ENCODE measurements at places on chromosomes 11 and 22.

DNA sequence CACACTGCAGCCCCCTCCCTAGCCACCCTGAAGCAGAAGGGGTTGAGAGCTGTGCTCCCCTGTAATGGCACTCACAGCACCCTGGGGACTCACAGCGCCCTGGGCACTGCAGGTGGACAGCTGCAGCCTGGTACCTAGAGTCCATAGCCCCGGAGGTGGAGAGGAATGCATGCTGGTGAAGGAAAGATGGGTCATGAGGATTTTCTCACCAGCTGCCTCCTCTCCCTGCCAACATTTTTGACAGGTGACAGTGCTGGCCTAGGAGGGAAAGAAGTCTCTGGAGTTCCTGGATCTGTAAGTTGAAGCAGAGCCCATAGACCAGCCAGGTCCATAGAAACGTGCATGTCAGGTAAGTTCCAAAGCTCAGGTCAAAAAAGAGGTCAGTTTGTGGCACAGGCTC is 330.5 kb downstream of the TENM4 start:
- H3K27me3 ChIP-seq: no peaks in the 10 kb centered on the region
- no peak overlapping the region for H3K4me3 ChIP-seq
- H3K4me1 ChIP-seq: no peaks in the 10 kb centered on the region
- no peak for DNase-seq

DNA sequence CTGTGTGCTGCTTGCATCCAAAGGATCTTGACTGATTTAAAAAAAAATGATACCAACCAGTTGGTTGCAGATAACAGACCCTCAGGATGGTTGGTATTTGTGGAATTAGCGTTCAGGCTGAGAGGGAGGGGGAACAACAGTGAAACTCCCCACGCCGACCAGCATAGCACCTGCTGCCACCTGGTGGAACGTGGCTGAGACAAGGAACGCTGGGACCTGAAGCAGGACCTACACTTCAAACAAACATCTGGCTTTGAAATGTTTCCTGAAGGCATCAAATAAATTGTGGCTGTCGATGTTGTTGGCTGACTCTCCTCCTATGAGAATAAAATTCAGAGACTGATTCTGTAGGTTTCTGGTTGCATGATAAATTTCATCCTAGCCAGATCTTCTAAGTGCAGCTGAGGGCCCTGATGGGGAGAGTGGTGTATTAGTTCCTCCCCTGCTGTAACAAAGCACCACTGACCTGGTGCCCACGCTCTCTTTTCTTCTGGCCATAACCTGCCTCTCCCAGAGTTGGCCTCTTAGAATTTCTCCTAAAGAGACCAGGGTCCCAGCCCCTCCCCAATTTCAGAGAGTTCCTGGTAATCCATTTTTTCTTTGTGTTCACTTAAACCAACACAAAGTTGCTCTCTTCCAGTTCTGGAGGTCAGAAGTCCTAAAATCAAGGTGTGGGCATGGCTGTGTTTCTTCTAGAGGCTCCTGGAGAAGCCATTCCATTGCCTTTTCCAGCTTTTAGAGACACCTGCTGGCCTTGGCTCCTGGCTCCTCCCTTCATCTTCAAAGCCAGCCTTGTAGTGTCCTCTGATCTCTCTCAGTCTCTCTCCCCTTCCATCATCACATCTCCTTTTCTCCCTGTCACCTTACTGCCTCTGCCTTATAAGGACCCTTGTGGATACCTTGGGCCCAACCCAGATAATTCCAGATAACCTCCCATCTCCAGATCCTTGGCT is 17.3 kb downstream of the APOL2 start:
- DNase-seq: no peak
- no peak overlapping the region for H3K27ac ChIP-seq
- H3K27me3 ChIP-seq: no peaks in the 10 kb centered on the region
- peaks cover 3% of the 10 kb centered on the region for H3K4me1 ChIP-seq
- no peak overlapping the region for H3K4me3 ChIP-seq
- peaks cover 16% of the 10 kb centered on the region for H3K36me3 ChIP-seq

DNA sequence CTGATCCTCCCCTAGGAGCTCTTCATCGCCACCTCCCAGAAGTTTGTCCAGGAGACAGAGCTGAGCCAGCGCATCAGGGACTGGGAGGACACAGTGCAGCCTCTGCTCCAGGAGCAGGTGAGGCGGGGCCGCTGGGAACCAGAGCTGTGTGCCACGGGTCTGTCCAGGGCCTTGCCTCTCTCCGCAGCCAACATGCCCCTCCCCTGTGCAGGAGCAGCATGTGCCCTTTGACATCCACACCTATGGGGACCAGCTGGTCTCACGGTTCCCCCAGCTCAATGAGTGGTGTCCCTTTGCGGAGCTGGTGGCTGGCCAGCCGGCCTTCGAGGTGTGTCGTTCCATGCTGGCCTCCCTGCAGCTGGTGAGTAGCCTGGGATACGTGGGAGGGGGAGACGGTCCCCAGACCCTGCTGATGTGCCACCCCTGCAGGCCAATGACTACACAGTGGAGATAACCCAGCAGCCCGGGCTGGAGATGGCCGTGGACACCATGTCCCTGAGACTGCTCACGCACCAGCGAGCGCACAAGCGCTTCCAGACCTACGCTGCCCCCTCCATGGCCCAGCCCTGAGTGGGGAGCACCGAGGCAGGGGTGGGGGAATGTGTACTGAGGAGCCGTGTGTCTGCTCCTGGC is 2.5 kb downstream of the SCO2 start:
- peaks cover 15% of the 10 kb centered on the region for H3K4me1 ChIP-seq
- peaks cover 36% of the 10 kb centered on the region for H3K36me3 ChIP-seq
- no peak for DNase-seq
- no peak overlapping the region for H3K4me3 ChIP-seq
- no peak overlapping the region for H3K27ac ChIP-seq

- no peaks in the 10 kb centered on the region for H3K36me3 ChIP-seq
- no peak for DNase-seq
- H3K27me3 ChIP-seq: no peaks in the 10 kb centered on the region
- no peak overlapping the region for H3K4me3 ChIP-seq
- H3K4me1 ChIP-seq: peaks cover 12% of the 10 kb centered on the region
- H3K27ac ChIP-seq: no peak overlapping the region
These were observed 3.3 kb downstream of the TTLL1 start for GRCh38 chr22:43085658-43086606.

DNA sequence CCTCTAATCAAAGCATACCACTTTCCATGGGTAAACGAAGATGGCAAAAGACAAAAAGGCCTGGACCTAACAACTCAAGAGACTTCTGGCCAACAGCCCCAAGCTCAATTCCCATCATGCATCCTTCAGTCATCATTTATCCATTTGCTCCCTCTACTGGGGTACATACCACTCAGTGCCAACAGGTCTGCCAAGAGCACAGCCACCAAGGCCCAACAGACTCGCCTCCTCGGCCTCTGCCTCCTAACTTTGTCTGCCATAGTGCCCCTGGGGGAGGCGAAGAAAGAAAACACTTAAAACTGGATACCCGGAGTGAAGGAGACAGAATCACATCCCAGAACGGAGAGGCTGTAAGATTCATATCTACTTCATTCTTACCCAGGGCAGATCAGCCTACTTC is 1.1 kb downstream of the HYOU1 start:
- no peaks in the 10 kb centered on the region for H3K4me1 ChIP-seq
- H3K36me3 ChIP-seq: peaks cover 26% of the 10 kb centered on the region
- no peaks in the 10 kb centered on the region for H3K27me3 ChIP-seq
- no peak for DNase-seq
- H3K4me3 ChIP-seq: peak overlapping the region; percentile 88

GRCh38 chr11:3896644-3897043 is 41.2 kb downstream of the STIM1 start:
- no peak overlapping the region for H3K27ac ChIP-seq
- no peaks in the 10 kb centered on the region for H3K27me3 ChIP-seq
- no peaks in the 10 kb centered on the region for H3K4me1 ChIP-seq
- DNase-seq: no peak
- H3K4me3 ChIP-seq: no peak overlapping the region
- H3K36me3 ChIP-seq: no peaks in the 10 kb centered on the region

DNA sequence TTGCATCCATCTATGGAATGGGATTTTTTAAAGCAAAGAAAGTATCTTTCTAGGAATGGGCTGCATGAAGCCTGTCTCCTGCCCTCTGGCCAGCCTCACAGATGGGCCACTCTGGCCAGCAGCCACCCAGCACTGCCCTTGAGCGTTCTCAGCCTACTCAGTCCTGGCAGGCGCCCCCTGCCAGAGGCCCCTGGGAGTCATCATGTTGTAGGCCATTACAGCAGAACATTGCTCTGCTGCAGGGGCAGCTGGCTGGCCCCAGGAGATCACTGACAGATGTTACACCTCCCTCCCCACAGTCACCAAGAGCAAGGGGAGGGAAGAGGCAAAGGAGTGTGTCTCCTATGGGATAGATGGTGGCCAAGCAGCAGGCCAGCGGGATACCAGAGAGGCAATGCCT is 363.7 kb downstream of the NXPE2 start:
- no peaks in the 10 kb centered on the region for H3K4me1 ChIP-seq
- H3K4me3 ChIP-seq: no peak overlapping the region
- H3K36me3 ChIP-seq: no peaks in the 10 kb centered on the region
- H3K27me3 ChIP-seq: no peaks in the 10 kb centered on the region
- no peak overlapping the region for H3K27ac ChIP-seq
- no peak for DNase-seq

GRCh38 chr11:27116684-27117083 is 76.1 kb downstream of the BBOX1 start:
- H3K27ac ChIP-seq: peak overlapping the region; percentile 2
- no peaks in the 10 kb centered on the region for H3K27me3 ChIP-seq
- no peak overlapping the region for H3K4me3 ChIP-seq

DNA sequence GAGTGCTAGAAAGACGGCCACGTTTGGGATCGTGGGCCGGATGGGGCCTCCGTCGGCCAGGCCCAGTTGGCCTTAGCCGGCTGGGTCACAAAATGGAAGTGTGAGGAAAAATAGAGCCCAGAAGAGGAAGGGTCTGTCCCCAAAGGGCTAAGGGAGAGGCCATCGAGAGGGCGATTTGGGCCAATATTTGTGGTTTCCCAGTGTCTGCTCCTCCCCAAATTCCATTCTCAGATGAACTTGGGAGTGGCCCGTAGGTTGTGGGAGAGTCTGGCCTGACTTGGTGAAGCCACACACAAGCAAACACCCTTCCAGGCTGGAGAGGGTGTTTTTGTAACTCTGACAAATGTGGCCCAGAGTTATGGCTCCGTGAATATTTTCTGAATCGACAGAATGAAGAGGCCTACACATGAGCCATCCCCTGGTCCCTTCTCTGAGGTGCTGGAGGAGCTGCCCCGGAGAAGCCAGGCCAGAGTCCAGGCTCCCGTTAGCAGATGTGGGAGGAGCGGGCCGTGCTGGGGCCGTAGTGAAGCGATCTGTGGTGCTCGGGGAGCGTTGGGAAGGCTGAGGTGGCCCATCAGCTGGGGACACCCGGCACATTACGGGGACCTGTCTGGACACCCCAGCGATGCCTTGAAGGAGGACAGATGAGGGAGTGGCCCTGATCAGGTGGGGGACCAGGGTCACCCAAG is 73.5 kb upstream of the PPARA start:
- peaks cover 5% of the 10 kb centered on the region for H3K36me3 ChIP-seq
- H3K4me1 ChIP-seq: peaks cover 5% of the 10 kb centered on the region
- DNase-seq: peak; percentile 75
- H3K4me3 ChIP-seq: peak overlapping the region; percentile 90

- H3K36me3 ChIP-seq: no peaks in the 10 kb centered on the region
- H3K4me3 ChIP-seq: no peak overlapping the region
- H3K27ac ChIP-seq: peak overlapping the region; percentile 55
- H3K27me3 ChIP-seq: peaks cover 9% of the 10 kb centered on the region
These were observed 937 bp upstream of the C1QTNF6 start for GRCh38 chr22:37188901-37189466.

GRCh38 chr11:86108191-86108590 is 39.3 kb upstream of the PICALM start:
- no peaks in the 10 kb centered on the region for H3K4me1 ChIP-seq
- no peak overlapping the region for H3K27ac ChIP-seq
- DNase-seq: no peak
- no peaks in the 10 kb centered on the region for H3K36me3 ChIP-seq
- H3K27me3 ChIP-seq: no peaks in the 10 kb centered on the region

- no peak overlapping the region for H3K27ac ChIP-seq
- peaks cover 10% of the 10 kb centered on the region for H3K4me1 ChIP-seq
- no peaks in the 10 kb centered on the region for H3K36me3 ChIP-seq
- H3K27me3 ChIP-seq: no peaks in the 10 kb centered on the region
- no peak for DNase-seq
These were observed 2.3 kb downstream of the CABP7 start for GRCh38 chr22:29722151-29722550.

GRCh38 chr22:17853073-17853472 is 78.8 kb upstream of the BID start:
- peaks cover 14% of the 10 kb centered on the region for H3K4me1 ChIP-seq
- H3K27me3 ChIP-seq: no peaks in the 10 kb centered on the region
- peak; percentile 81 for DNase-seq
- H3K36me3 ChIP-seq: no peaks in the 10 kb centered on the region
- no peak overlapping the region for H3K4me3 ChIP-seq

DNA sequence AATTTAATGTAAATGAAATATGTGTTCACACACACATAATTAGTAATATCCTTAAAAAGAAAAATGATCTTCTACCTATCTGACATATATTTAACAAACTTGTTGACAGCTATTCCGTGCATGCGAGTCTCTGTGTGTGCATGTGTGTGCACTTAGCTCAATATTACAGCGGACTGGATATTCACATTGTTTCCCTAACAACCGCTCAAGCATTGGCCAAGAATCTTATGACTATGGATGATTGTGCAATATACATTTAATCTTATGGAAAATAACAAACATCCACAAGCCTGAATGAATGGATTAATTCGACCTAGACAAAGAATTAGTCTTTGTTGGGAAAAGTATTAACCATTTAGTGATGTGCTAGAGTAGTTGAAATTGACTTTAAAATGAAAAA is 1078.6 kb downstream of the LRRC4C start:
- no peaks in the 10 kb centered on the region for H3K4me1 ChIP-seq
- H3K36me3 ChIP-seq: no peaks in the 10 kb centered on the region
- H3K27me3 ChIP-seq: no peaks in the 10 kb centered on the region

- H3K4me3 ChIP-seq: no peak overlapping the region
- no peak overlapping the region for H3K27ac ChIP-seq
- no peak for DNase-seq
- no peaks in the 10 kb centered on the region for H3K4me1 ChIP-seq
- peaks cover 13% of the 10 kb centered on the region for H3K27me3 ChIP-seq
These were observed 846.2 kb downstream of the BRD1 start for GRCh38 chr22:48981371-48982061.

DNA sequence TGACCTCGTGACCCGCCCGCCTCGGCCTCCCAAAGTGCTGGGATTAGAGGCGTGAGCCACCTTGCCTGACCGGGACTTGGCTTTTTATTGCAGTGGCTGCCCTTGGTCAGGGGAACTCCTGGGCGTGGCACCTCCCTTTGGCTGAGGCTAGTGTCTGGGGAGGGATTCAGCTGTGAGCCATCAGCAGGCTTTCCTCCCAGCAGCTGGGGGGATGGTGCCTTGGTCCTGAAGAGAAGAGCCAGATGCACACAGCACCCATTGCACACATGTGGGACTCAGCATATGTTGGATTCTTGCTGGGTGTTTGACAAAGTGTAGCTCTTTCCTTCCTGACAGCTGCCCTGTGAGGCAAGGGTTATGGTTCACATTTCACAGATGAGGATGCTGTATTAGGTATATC is 8.4 kb downstream of the CYTH4 start:
- H3K4me3 ChIP-seq: no peak overlapping the region
- H3K27ac ChIP-seq: no peak overlapping the region
- H3K36me3 ChIP-seq: no peaks in the 10 kb centered on the region
- no peak for DNase-seq
- no peaks in the 10 kb centered on the region for H3K4me1 ChIP-seq

Measured in tibial artery (tissue), 4 donors.